ENCODE measurements at places on chromosomes 3 and 15.

GRCh38 chr3:177973241-177973840 is 562.9 kb upstream of the KCNMB2 start:
- DNase-seq = no peak

- DNase-seq = no peak
These were observed 196.2 kb downstream of the CHST2 start for GRCh38 chr3:143315766-143316165.

- DNase-seq = no peak
These were observed 173.8 kb upstream of the THBS1 start for GRCh38 chr15:39407116-39407515.

- DNase-seq = no peak
These were observed 75.1 kb downstream of the MOBP start for GRCh38 chr3:39542588-39542988.

DNA sequence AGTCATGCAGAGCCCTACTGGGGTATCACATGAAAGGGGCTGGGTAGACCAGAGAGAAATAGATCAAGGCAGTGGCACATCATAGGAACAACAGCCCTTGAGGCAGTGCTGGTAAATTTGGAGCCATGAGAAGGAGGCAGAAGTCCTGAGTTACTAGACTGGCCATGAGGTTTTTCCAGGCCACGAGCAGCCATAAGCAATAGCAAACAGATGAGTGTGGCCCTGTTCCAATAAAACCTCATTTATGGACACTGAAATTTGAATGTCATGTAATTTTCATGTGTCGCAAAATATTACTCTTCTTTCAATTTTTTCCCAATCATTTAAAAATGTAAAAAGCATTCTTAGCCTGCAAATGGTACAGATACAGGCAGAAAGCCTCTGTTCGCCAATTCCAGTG is 28.1 kb upstream of the LRRN1 start:
- no peak for DNase-seq

DNA sequence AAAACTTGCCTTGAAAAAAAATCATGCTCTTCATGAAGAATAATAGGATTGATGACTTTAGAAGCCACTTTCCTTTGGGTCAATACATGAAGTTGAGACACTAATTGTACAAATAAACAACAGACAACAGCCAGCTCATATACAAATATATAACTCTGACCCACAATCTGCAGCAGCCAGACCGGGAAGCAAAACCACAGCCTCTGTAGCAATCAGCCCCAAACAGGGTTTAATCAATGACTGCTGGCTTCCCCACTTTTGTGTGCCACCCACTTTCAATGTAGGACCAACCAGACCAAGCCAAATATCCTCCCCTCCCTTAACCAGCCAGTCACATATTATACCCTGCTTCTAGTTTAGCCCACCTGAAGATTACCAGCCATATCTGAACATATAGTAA is 39.0 kb downstream of the IFT57 start:
- DNase-seq = no peak

DNA sequence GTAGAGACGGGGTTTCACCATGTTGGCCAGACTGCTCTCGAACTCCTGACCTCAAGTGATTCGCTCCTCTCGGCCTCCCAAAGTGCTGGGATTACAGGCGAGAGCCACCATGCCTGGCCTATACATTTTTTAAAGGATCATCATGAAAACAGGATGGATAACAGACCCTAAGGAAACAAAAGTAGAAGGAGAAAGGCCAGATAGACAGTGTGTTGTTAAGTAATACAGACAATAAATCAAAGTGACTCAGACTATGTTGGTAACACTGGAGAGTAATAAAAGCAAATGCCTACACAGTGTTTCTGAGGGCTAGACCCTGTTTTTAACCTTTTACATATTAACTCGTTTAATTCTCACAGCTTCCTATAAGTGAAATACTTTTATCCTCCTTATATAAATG is 133.8 kb upstream of the MCTP2 start:
- no peak for DNase-seq

DNA sequence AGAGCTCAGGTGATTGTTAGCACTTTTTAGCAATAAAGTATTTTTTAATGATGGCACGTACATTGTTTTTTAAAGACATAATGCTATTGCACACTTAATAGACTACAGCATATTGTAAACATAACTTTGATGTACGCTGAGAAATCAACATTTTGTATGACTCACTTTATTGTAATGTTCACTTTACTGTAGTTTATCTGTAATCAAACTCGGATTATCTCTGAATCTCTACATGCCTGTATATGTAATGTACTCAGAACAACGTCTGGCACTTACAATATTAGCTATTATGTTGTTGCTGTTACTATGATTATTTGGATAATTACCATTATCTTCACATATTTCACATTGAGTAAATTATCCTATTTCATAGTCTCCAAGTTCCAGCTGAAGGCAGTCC is 137.9 kb upstream of the CHRM5 start:
- DNase-seq = no peak

DNA sequence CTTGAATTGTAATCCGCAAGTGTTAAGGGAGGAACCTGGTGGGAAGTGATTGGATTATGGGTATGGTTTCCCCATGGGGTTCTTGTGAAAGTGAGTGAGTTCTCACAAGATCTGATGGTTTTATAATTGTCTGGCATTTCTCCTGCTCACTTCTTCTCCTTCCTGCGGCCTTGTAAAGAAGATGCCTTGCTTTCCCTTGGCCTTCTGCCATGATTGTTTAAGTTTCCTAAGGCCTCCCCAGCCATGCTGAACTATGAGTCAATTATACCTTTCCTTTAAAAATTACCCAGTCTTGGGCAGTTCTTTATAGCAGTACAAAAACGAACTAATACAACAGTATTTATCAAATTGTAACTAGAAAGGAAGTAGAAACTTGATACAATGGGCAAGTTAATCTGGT is 31.9 kb downstream of the IFT57 start:
- DNase-seq = no peak

DNA sequence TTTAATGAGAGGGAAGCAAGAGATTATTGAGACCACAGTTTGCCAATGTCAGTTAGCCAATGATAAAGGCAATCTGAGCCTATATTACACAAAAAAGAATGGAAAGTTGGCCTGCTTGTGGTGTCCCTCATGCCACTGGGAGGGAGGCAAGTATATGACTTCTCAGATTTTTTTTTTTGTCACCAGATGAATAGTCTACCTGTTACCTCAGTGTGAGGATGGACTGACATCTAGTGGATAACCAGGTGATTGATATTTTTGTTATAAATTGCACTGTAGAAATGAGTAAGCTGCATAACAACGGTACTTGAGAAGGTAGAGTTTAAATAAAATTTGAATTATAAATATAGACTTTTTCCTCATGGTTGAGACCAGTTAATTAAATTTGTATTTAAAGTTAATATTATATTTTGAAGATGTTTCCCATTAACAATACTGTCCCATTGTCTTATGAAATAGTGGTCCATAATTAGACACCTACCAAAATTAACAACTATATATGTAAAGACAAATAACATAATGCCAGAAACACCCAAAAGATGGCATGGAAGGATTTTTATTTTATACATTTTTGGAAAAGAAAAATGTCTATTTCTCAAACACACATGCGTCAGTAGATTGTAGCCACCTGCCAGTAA is 237.8 kb upstream of the GADL1 start:
- DNase-seq = no peak

DNA sequence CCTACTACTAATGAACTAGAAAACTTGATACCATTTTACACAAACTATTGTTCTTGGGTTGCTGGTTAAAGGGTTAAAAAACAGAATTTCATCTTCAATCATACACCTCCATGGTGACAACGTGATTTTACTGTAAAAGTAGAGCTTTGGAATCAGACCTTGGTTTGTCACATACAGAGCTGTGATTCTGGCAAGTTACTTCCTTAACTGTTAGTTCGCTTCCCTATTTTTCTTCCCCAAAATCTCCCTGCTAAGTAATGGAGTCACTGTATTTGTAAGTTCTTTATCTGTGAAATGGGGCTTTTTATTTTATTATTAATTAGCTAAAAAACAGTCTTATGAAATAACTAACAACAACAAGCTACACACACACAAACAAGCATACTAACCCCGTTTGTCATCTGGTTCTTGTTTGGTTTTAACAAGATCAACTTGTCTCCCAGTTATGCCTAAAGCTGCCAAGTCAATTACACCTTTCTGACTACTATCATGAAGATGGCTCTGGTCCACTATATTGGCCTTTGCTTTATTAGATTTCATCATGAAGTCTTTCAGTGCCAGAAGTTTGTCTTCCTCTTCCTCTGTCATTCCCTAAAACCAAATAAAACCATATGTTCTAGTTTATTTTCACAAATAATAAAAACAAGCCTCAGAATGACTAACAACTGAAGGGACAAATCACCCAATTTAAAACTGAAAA is 38.6 kb downstream of the PIK3R4 start:
- DNase-seq = no peak

- DNase-seq = no peak
These were observed 212.1 kb upstream of the ROBO2 start for GRCh38 chr3:76827701-76828226.

- no peak for DNase-seq
These were observed 138.0 kb upstream of the UBE2E1 start for GRCh38 chr3:23667536-23668429.

DNA sequence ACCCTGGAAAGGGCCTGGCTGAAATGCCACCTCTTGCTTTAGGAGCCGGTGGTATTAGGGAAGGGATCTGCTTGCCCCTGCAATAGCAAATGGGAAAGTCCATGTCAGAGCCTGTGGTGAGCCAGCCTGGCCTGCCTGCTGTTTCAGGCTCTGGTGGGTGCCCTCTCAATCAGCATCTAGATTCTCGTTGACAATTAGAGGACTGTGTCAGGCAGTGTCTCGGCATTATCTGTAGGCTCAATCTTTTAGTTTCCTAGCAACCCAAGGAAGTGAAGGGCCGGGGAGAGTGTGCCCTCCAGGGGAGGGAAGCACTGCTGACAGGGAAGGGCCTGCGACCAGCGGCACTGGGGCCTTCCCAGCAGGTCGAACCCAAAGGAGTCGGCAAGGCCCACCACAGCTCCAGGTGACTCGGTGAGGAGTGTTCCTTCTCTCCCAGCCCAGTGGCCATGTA is 42.1 kb downstream of the TLE3 start:
- no peak for DNase-seq

- DNase-seq = no peak
These were observed 324.0 kb downstream of the TBL1XR1 start for GRCh38 chr3:176873261-176873660.

DNA sequence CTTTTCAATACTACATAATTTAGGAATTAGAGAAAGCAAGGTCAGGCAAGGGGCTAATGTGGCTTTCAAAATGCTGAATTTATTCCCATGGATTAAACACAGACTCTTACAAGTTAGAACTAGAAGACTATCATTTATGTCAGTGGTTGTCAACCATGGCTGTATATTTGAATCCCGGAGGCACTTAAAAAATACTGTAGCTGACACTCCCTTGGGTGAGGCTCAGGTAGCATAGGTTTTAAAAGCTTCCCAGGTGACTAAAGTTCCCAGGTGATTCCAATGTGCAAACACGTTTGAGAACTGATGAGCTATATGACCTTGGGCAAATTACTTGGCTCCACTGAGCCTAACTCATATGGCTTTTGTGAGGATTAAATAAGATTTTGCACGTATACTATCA is 29.6 kb downstream of the AAGAB start:
- DNase-seq = no peak

DNA sequence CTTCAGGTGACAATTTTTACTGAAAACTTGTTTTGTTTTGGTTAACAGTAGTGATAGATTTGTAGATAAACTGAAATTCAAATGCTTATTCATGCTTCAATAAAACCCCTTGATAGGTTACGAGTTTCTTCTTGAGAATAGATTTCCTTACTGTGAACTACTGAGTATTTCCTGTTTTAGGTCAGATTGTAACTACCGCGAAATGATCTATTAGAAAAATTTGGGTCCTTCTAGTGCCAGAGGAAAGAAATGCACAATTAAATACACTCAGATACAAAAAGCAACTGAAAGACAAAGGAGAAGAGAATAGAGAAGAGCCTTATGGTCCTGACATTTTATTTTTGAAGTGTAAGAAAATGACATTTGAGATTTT is 251.7 kb upstream of the TBL1XR1 start:
- DNase-seq = no peak

DNA sequence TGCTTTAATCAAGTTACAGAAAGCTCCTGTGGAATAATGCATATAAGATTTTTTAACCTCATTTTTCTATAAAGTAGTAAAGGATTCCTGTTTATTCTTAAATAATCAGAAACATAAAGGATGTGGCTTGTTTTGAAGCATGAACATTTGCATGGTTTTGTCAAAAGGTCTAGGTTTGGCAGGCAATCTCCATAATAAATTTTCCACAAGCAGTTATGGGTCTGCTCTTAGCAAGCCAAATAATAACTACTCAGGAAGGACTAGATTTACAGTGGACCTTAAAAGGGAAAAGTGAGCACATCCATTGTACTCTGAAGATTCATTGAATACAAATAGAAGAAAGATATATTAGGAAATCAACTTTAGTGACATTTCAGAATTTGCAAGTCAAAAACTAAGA is 407.3 kb upstream of the CBLB start:
- DNase-seq = no peak

DNA sequence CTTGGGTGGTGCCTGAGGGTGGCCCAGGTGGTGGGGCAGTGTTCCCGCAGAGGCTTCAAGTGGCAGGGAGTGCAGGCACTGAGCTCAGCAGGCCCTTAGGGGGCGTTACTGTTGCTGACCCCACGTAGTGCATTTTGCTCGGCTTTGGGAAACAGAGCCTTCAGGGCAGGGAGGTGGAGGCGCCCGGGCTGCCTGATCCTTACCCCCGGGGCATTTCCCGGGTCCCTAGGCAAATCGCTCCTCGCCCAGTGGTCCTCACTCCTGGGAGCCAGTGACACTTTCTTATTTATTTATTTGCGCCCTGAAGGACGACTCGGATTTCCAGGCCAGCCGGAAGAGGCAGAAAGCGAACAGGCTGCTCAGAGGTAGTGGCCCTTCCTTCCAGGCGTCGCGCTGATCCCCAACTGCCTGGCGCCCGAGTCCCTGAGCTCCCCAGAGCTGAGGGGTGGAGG is 10.1 kb upstream of the FOXB1 start:
- DNase-seq = no peak

GRCh38 chr3:168047190-168047795 is 48.4 kb downstream of the GOLIM4 start:
- no peak for DNase-seq

- no peak for DNase-seq
These were observed 10.2 kb upstream of the MAPK6 start for GRCh38 chr15:52008698-52009434.

- DNase-seq = no peak
These were observed 48.5 kb downstream of the RGMA start for GRCh38 chr15:93040288-93041158.

- DNase-seq = no peak
These were observed 248.8 kb upstream of the ATP11B start for GRCh38 chr3:182544542-182544941.

DNA sequence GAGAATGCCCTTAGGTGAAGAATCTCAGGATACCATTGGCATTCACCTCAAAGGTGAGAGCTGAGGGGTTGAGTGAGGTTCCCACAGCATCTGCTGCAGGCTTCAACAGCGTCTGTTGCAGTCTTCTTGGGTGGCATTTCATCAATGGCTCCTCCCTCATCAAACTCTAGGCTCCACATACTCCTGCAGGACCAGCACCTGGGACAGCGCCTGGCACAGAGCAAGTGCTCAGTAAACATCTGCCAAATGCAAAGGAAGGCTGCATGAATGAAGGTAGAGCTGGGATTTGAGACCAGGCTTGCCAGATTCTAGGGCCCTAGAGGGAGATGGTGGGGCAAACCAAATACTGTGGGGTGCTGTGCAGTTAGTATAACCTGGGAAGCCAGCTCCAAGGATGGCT is 9.6 kb downstream of the TRH start:
- DNase-seq = no peak

Measured in CD4-positive, alpha-beta T cell treated with Interferon gamma for 1 hour (primary cell).